ENCODE measurements at places on chromosomes 11 and 22.

DNA sequence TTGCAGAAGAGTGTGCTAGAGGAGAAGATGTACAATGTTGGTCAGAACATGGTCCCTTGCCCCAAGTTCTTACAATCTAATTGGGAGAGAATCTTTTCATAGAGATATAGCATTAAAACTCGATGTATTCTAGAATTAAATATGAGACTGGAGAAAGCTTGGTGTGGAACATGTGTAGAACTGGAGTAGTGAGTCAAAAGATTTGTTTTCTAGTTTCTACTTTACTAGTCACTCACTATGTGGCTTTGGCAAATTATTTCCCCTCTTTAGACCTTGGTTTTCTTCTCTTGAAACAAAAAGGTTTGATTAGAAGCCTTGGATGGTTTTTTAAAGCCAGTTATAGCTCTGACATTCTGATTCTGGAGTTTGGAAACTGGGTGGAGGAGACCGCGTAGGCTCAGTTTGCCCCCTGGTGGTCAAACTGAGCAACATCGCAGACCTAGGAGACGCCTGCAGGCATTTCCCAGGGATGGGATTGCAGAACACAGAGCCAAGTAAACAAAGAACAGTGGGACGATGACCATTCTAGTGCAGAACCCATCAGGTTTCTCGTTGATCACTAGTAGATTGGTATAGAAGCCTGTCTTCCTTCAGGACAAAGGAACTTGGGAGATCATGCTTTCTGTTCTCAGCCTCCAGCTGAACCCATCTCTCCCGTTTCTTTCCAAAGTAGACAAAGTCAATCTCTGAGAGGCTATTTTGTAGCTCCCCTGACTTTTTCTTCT lies 8.5 kb upstream of the CHRDL2 start:
- DNase-seq, result peak; percentile 40

GRCh38 chr11:69836401-69836800 lies 17.2 kb upstream of the FGF3 start:
- DNase-seq, result no peak

DNA sequence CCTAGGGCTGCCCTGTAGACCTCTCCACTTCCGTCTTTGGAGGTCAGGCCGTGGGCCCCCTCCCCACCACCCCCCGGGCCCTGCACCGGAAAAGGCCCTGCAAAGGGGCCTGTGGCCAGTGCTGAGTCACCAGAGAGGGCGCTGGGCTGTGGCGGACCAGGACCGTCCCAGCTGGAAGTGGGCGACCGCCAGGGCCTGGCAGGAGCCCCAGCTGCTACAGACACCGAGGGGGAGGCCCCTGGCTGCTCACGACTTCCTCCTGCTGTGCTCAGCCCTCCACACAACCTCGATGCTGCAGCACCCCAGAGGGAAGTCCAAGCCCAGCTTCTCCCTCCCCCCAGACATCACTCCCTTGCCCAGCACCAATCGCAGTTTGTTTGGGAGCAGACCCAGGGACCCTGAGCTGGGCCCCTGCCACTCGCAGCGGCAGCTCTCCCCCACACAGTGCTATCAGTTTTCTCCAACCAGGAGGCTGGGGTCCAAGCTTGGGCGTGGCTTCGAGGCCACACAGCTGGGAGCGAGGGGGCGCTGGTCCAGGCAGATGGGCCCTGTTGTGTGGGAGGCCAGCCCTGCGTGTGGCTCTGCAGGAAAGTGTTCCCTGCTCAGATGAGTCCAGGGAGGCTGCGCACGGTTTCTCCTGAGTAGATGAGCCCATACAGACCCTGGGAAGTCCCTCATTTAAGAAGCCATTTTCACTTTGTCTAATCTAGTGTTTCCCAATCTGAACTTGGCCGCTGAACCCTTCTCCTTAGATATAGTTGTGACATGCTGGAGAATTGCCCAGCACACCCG lies 5.6 kb upstream of the SH3BP1 start:
- DNase-seq, result no peak

GRCh38 chr11:113243696-113244095 lies 70.7 kb upstream of the TTC12 start:
- no peak for DNase-seq

DNA sequence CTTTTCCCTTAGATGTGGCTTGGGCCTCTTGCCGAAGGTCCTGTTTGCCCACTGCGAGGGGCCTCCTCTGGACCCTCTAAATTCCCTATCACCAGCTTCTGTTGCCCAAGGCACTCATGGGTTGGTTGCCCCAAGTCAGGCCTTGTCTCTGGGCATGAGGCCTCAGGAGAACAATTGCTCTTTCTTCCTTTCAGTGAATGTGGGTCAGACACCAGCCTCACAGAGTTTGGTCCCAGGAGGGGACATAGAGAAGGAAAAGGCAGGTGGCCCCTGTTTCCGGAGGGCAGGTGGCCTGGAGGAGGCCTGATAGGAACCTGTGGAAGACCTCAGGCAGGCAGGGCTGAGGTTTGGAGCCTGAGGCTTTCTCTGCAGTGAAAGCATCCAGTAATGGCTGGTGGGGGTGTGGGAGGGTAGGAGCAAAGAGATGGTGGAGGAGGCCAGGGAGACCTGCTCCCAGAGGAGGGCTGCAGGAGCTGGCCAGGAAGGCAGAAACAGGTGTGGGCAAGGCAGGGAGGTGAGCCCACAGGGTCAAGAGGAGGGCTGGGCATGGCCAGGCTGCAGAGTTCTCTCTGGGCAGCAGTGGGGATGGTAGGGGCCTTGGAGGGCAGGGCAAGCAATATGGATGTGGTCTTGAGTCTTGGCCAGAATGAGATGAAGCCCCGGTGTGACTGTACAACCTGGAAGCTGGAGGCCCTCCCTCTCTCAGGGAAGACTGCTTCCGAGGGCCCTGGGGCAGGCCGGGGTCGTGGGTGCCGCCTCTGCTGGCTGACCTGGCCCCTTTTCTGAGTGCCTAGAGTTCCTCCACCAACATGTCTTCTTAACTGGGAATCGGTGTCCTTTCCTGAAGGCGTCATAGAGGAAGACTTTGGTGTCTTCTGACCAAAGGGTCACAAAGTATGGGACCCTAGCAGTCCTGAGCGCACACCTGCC lies 28.0 kb upstream of the LMO1 start:
- DNase-seq, result no peak

GRCh38 chr11:73326929-73327811 lies 19.1 kb downstream of the ARHGEF17 start:
- DNase-seq, result no peak

DNA sequence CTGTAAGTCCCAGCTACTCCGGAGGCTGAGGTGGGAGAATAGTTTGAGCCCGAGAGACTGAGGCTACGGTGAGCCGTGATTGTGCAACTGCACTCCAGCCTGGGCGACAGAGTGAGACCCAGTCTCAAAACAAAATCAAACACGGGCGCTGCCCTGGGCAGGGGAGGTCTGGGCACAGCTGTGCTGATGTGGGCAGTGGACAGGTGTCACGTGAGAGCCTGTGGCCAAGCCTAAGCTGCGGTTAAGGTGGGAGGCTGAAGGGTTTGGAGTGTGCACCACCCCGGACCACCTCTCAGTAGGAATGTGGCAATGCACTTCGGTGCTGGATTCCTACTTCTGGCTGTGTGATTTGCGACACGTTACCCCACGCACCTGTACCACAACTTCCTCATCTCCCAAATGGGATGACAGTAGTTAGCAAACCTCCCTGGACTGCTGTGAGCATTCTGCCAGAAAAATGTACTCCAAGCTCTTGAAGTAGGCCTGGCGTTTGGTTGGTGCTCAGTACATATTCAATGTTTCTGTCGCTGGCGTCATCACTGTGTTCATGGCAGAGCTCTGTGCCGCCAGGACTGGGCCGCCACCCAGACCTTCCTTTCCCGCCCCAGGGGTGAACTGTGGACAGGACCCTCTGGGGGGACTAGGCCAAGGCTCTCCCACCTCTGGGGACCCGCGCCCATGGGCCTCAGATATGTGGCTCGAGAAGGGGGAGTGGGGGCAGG lies 807 bp upstream of the ZNF74 start:
- no peak for DNase-seq

- no peak for DNase-seq
Observed at GRCh38 chr11:44765026-44765595, 38.3 kb downstream of the TSPAN18 start.

DNA sequence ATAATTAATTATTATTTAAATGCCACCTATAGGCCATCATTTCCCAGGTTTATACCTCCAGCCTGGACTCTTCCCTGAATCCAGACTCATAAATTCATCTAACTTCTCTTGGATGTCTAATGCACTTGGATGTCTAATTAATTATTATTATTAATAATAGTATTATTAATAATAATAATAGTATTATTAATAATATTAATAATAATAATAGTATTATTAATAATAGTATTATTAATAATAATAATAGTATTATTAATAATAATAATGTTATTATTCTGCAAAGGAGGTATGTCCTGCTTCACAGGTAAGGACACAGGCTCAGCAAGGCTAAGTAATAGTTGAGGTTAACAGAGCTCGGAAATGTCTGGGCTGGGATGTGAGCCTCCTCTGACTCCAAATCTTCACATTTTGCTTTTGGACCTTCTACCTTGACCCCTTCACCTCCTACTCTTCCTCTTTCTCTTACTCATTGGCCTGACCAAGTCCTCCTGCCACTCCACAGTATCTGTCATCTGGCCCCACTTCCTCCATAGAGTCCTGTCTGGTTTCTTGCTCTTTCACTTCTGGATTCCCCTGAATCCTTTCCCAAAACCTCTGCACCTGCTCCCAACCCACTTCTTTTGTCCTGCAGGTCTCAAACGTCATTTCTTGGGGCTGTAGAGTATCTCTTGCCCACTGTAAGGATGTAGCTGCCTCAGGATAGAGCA lies 8.0 kb downstream of the RIBC2 start:
- no peak for DNase-seq

DNA sequence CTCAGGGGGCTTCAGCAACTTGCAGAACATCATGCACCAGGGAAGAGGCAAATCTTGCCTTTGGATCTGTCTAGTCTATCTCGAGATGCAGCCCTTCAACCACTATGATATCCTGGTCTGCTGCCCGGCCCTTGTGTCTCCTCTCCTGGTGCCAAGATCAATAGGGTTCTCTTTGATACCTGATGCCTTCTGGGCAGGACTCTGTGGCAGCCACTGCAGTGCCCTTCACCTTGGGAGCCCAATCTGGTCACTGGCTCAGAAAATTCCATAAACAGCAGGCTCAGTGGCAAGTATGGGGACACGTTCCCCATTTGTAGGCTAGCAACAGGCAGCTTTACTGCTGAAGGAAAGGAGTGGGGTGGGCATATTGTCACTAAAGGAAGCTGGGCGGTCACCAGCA lies 23.4 kb downstream of the SYN3 start:
- DNase-seq, result no peak

GRCh38 chr11:4671741-4672140 lies 25.9 kb downstream of the OR51E2 start:
- no peak for DNase-seq

GRCh38 chr11:61787928-61788491 lies 4.4 kb downstream of the TMEM258 start:
- no peak for DNase-seq

- DNase-seq, result no peak
Observed at GRCh38 chr11:44849922-44850321, 100.8 kb downstream of the TP53I11 start.

- DNase-seq, result no peak
Observed at GRCh38 chr22:29136782-29137700, 64.2 kb downstream of the KREMEN1 start.

DNA sequence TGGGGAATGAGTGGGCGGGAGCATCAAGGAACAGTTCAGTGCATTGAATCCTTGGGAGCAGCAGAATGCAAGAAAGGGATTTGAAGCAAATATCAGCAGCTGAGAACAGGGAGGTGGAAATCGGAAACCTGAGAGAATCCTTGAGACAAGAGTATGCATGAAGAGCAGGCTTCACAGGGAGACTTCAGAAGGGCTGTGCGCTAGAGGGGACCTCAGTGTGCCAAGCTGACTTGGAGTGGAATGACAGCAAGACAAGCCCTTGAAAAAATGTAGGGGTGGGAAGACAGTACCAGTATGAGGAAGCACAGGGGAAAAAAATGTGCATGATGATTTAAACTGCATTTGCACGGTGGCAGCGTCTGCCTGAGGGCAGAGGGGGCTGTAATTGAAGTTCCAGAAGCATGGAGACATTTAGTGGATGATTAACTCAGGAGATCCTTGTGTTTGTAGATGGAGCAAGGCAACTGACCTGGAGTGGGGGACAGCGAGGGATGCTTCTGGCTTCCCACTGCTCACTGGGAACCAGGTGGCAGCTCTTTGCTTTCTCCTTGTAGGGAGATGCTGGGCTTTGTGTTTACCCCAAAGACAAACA lies 204.9 kb upstream of the PLET1 start:
- DNase-seq, result no peak

- DNase-seq, result no peak
Observed at GRCh38 chr11:45809456-45810395, 4.8 kb downstream of the SLC35C1 start.

- no peak for DNase-seq
Observed at GRCh38 chr11:10818594-10818993, 9.9 kb upstream of the EIF4G2 start.

GRCh38 chr11:36177836-36178235 lies 111.4 kb downstream of the COMMD9 start:
- no peak for DNase-seq

DNA sequence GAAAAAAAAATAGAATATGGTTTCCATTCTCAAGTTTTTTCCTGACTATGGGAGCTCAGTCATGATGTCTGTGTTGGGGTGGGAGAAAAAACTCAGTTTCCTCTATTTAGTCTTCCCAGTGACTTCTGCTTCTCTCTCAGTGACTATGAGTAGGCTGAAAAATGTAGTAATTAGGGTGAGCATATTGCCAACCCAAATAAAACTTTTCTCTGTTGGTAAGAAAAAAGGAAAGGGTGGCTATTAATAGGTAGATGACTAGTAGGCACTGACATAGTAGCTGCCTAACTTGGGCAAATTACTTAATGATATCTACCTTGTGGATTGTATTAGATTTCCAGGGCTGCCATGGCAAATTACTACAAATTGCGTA lies 34.2 kb upstream of the BIRC3 start:
- no peak for DNase-seq

- no peak for DNase-seq
Observed at GRCh38 chr22:39252461-39253434, 8.0 kb upstream of the PDGFB start.

DNA sequence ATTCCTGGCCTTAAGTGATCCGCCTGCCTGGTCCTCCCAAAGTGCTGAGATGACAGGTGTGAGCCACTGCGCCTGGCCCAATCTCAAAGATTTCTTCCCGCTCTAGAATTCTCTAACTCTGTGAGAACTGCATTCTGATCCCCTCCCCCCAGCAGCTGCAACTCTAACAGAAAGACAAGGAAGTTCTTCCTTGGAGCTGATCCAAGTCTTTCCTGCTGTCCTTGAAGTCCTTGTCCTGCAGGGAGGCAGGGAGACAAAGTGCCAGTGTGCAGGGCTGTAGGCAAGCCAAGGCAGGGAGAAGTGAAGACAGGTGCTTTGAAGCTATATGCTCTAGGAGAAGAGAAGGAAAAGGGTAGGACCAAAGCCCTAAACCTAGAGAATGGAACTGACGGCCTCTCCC lies 9.5 kb upstream of the GGA1 start:
- no peak for DNase-seq

GRCh38 chr22:49382451-49382735 lies 445.3 kb downstream of the BRD1 start:
- no peak for DNase-seq

DNA sequence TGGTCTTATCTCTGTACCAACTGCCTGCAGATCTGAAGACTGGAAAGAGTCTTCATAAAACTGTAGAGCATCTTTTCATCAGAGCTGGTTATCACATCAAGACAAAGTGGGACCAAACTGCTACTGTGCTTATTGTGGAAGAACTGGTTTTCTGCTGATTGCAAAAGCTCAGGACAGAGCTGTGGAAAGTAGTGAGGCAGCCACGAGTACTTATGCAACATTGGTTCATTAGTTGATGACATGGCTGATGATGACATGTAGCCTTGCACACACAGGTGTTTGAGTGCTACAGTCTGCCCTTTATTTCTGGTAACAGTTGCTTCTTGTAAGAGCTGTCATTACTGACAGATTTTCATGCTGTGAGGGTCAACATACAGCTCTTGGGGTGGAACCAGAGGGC lies 185.4 kb upstream of the GUCY1A2 start:
- DNase-seq, result peak; percentile 35

Data from NCI-H748 treated with DMSO at 0.1 percent for 48 hours (cell line).